ENCODE measurements at places on chromosomes 3 and 15.

GRCh38 chr3:103585809-103586208 lies 1151.0 kb downstream of the ZPLD1 start:
- DNase-seq = no peak

GRCh38 chr15:99565049-99565298 lies 810 bp upstream of the MEF2A start:
- no peak for DNase-seq

DNA sequence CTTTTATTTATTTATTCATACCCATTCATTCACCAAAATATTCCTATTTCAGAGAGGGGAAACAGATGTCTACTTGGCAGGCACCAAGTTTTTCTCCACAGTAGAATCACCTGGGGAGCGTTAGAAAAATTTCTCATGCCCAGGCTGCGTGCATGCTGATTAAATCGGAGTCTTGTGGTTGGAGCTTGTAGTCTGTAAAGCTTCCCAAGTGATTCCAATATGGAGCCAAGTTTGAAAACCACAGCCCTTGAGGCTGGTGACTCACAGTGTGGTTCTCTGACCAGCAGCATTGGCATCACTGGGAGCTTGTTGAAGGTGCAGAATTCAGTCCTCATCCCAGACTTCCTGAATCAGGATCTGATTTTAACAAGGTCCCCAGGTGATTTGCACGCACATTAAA lies 49.7 kb downstream of the PDHB start:
- no peak for DNase-seq

DNA sequence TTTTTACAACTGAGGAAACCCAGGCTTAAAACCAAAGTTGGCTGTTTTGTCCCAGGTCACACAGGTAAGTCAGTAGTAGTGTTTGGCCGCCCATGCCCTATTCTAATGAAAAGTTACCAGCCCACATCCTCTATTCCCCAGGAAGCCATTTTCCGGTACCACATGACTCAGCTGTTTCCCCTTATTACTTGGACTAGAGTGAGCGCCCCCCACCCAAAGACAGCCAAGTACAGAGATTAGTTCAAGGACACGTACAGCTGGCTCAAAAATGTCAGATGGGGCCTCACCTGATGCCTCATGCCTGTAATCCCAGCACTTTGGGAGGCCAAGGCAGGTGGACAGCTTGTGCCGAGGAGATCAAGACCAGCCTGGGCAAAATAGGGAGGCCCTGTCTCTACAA lies 8.5 kb upstream of the KLHL6 start:
- no peak for DNase-seq

DNA sequence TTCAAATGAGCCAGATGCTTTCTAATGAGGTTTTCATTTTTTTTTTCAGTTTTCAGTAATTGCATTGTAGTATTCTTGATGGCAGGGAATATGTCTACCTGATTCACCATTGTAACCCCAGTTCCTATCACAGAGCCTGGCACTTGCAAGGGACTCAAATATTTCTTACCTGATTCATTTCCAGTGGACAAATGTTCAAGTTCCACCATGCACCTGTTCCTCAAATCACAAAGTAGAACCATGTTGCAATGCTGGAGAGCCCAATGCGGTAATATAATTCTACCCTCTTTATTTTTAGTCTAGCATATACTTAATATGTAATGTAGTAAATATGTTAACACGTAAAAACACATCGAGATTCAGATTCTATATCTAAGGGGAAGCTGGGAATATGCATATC lies 722.6 kb downstream of the AGBL1 start:
- no peak for DNase-seq

DNA sequence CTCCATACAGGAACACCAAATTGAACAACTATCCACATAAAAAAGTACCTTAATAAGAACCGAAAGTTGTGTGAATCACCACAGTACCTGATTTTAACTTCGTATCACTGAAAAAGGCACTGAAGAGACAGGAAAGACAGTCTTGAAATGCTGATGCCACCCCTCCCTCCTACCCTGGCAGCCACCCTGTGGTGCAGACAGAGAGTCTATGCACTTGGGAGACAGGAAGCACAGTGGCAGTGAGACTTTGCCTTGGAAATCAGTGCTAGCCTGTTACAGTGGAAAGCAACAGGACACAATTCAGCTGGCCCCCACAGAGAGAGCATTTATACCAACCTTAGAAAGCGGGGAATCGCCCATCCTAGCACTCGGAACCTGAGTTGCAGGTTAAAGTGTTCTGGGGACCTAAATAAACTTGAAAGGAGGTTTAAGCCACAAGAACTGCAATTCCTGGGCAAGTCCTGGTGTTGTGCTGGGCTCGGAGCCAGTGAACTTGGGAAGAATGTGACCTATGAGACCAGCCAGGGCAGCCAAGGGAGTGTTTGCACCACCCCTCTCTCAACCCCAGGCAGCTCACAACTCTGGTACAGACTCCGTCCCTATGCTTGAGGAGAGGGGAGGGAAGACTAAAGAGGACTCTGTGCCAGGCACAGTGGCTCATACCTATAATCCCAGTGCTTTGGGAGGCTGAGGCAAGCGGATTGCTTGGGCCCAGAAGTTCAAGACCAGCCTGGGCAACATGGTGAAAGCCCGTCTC lies 240.1 kb downstream of the ISL2 start:
- DNase-seq = no peak

GRCh38 chr3:168615493-168616020 lies 519.8 kb upstream of the GOLIM4 start:
- no peak for DNase-seq

DNA sequence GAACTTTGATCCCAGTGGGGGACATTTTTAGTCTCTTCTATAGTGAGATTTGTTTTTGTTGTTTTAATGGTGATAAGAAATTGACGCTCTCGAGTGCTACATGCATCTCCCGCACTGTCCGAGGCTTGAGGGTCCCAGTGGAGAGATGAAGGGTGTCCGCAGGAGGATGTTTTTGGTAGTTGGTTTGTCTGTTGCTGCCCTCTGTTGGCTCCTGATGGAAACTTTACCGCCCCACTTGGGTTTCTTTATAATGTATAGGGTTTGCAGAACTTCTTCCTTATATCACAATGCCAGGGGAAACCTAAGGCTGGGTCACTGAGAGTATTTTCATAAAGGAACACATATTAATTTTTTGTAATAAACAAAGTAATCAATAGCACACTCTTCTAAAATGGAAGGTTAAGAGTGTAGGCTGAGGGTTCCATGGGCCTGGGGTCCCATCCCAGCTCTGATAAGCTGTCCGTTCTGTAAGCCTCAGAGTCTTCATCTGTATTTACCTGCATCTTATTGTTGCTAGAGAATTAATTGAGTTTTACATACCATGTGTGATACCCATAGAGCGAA lies 185.3 kb upstream of the FEZF2 start:
- no peak for DNase-seq

- no peak for DNase-seq
Measured at GRCh38 chr15:35168464-35168863, 83.4 kb upstream of the NANOGP8 start.
